Esophagus squamous epithelium (tissue), 5 donors: ENCODE measurements at places on chromosomes 7 and 10.

DNA sequence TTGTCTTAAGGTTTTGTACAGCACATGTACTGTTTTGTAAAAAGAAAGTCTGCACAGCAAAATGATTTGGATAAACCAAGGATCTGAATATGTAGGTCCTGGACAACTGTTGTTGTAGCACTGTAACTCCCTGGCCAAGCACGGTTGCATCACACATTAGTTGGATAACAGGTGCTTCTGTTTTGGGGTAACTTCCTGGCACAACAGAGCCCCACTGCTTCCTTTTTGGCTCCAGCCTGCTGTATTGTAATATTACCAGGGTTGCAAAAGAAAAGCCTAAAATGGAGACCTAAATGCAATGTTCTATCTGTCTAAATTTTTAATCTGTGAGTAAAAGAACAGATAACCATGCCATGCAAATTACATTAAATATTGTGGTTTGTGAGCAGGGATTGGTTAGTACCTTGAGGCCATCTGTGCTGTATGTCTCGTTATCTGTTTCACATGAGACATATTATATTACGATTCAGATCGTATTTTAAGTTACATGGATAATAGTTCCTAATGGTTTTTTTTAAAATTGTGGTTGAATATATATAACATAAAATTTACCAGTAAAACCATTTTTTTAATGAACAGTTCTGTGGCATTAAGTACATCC lies 27.5 kb upstream of the WAC start:
- DNase-seq: no peak
- H3K4me3 ChIP-seq: no peak overlapping the region
- no peaks in the 10 kb centered on the region for H3K36me3 ChIP-seq
- no peaks in the 10 kb centered on the region for H3K27me3 ChIP-seq

DNA sequence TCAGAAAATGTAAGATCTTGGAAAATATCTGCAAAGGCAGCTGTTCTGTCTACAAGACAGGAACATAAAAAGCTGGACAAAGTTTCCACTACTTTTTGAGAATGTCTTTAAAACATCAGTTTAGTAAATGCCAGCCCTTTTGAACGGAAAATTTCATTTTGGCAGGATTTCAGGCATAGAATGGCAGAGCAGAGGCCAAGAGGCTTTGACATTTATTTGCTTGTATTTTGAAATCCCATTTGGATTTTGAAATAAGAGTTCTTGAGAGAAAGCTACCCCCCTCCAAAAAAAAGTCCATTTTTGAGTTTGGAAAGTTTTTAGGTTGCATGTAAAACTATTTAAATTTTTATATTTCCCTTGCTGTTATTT lies 3.1 kb upstream of the ETV1 start:
- H3K4me3 ChIP-seq: no peak overlapping the region
- H3K27ac ChIP-seq: peak overlapping the region; percentile 87
- H3K27me3 ChIP-seq: no peaks in the 10 kb centered on the region
- H3K4me1 ChIP-seq: peaks cover 35% of the 10 kb centered on the region
- H3K36me3 ChIP-seq: no peaks in the 10 kb centered on the region

GRCh38 chr10:113872139-113873030 lies 17.9 kb downstream of the NHLRC2 start:
- no peaks in the 10 kb centered on the region for H3K36me3 ChIP-seq
- H3K4me1 ChIP-seq: no peaks in the 10 kb centered on the region
- no peak for DNase-seq
- H3K27ac ChIP-seq: no peak overlapping the region
- no peak overlapping the region for H3K4me3 ChIP-seq

- H3K4me1 ChIP-seq: peaks cover 8% of the 10 kb centered on the region
- no peak overlapping the region for H3K27ac ChIP-seq
- no peak for DNase-seq
- no peak overlapping the region for H3K4me3 ChIP-seq
Observed at GRCh38 chr7:24653316-24654085, 80.2 kb downstream of the PALS2 start.

DNA sequence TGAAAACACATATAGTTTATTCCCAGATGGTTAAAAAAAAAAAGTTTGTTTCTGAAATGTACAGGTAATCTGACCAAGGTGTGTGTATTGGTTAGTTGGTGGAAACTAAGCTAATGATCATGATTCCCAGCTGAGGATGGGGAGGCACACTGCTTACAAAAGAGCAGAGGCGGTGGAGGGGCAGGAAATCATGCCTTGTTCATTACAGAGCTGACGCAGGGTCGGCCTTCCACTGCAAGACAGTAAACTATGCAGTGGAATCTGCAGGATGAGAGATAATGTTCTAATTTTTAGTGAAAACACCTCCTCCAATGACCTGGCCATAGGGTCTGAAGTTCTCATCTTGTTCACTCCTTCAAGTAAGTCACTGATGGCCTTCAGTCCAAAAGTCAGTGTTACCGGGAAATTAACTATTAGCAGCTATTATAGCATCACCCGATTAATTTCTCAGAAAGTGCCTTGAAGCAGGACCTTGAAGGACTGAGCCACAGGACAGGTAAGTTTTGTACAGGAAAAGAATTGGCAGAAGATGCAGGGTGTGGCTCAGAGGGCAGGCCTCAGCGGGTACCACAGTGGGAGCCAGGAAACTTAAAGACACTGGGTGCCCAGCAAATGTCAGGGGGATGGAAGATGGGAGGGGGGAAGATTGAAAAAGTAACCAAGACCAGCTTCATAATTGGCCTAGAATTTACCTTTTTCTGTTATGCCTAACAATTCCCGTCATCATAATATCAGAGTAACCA lies 36.0 kb downstream of the MYOF start:
- peaks cover 61% of the 10 kb centered on the region for H3K4me1 ChIP-seq
- H3K36me3 ChIP-seq: no peaks in the 10 kb centered on the region
- DNase-seq: no peak
- H3K4me3 ChIP-seq: no peak overlapping the region
- H3K27me3 ChIP-seq: no peaks in the 10 kb centered on the region
- H3K27ac ChIP-seq: peak overlapping the region; percentile 99

DNA sequence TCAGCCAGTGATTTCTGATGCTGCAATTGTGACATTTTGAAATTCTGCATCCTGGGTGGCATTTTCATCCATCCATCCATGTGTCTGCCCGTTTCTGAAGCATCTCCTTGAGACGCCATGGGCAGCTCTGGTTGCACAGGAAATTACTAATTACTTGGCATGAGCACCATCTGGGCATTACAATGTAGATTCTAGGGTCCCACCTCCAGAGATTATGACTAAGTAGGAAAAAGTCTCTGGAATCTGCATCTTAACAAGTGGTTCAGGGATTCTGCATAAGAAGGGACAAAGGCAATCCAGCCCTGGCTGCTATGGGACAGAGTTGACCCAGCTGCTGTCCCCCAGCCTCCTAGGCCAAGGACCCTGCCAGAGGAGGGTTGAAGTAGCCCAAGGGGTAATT lies 65.3 kb downstream of the CUZD1 start:
- no peak overlapping the region for H3K4me3 ChIP-seq
- no peak overlapping the region for H3K27ac ChIP-seq
- DNase-seq: no peak
- no peaks in the 10 kb centered on the region for H3K36me3 ChIP-seq
- H3K4me1 ChIP-seq: no peaks in the 10 kb centered on the region

- H3K36me3 ChIP-seq: no peaks in the 10 kb centered on the region
- DNase-seq: no peak
- peak overlapping the region; percentile 89 for H3K4me3 ChIP-seq
- peak overlapping the region; percentile 98 for H3K27ac ChIP-seq
- H3K4me1 ChIP-seq: peaks cover 63% of the 10 kb centered on the region
Observed at GRCh38 chr10:99429517-99430095, 818 bp downstream of the GOT1 start.

DNA sequence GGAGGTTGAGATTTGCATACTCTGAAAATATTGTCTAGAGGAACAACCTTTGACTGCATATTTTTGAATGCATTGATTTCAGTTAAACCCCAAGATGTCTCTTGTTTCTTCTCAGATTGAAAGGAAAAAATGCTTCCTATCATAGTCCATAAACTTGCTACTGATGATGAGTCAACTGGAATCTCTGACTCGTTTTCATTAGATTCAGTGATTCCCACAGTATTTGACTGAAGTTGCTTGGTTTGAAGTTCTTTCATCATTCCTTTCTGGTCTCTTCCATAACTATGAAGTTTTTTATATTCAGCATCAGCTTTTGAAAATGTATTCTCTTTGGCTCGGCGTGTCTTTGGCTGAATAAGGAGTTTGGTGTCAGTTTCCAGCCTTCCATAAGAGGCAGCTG lies 10.7 kb downstream of the PEX1 start:
- H3K27me3 ChIP-seq: no peaks in the 10 kb centered on the region
- no peak for DNase-seq
- no peaks in the 10 kb centered on the region for H3K4me1 ChIP-seq
- H3K4me3 ChIP-seq: no peak overlapping the region

- H3K27ac ChIP-seq: no peak overlapping the region
- H3K4me1 ChIP-seq: no peaks in the 10 kb centered on the region
- H3K36me3 ChIP-seq: no peaks in the 10 kb centered on the region
- no peaks in the 10 kb centered on the region for H3K27me3 ChIP-seq
- no peak overlapping the region for H3K4me3 ChIP-seq
Observed at GRCh38 chr7:26237035-26237807, 35.7 kb downstream of the CBX3 start.

DNA sequence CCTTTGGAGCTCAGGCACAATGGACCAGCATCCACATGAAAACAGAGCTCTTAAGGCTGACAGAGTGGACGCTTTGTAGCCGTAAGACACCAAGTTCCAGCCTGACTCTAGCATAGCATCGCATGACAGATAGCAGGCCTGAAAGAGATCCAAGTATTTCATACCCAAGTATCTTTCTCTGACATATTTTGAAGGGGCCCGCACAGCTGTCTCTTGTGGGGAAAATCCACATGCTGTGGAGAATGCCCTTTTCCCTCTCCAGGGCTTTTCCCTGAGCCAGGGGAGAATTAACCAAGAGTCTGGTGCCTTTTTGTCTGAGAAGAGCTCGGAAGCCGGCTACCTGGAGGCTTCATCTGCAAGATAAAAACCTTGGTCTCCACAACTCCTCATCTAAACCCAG lies 51.0 kb downstream of the CFAP46 start:
- H3K4me1 ChIP-seq: no peaks in the 10 kb centered on the region
- H3K4me3 ChIP-seq: no peak overlapping the region
- H3K27me3 ChIP-seq: peaks cover 71% of the 10 kb centered on the region

- H3K4me1 ChIP-seq: peaks cover 32% of the 10 kb centered on the region
- no peaks in the 10 kb centered on the region for H3K36me3 ChIP-seq
- H3K4me3 ChIP-seq: no peak overlapping the region
- H3K27ac ChIP-seq: peak overlapping the region; percentile 72
- no peak for DNase-seq
Observed at GRCh38 chr10:69466689-69467088, 15.4 kb downstream of the TSPAN15 start.

DNA sequence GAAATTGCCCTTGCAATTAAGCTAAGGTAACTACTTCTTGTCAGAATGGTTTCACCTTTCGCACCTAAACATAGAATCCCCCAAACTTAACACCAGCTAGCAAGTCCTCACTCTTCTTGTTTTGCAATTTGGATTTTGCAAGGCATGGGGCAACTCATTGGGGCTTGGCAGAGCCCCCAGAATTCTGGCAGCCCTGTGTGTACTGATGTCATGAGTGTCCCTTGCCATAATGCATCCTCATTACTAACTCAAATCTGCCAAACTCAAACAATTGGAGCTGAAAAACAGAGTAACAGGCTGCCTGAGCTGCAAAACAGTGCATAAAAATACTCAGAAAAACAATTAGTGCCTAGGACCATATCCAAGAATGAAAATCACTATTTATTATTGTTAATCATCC lies 7.9 kb upstream of the XPNPEP1 start:
- H3K4me3 ChIP-seq: no peak overlapping the region
- H3K36me3 ChIP-seq: no peaks in the 10 kb centered on the region
- DNase-seq: no peak
- H3K27me3 ChIP-seq: no peaks in the 10 kb centered on the region

GRCh38 chr7:129263168-129263567 lies 38.3 kb downstream of the AHCYL2 start:
- no peaks in the 10 kb centered on the region for H3K36me3 ChIP-seq
- H3K27ac ChIP-seq: no peak overlapping the region
- no peaks in the 10 kb centered on the region for H3K27me3 ChIP-seq
- peaks cover 6% of the 10 kb centered on the region for H3K4me1 ChIP-seq
- no peak overlapping the region for H3K4me3 ChIP-seq
- no peak for DNase-seq

DNA sequence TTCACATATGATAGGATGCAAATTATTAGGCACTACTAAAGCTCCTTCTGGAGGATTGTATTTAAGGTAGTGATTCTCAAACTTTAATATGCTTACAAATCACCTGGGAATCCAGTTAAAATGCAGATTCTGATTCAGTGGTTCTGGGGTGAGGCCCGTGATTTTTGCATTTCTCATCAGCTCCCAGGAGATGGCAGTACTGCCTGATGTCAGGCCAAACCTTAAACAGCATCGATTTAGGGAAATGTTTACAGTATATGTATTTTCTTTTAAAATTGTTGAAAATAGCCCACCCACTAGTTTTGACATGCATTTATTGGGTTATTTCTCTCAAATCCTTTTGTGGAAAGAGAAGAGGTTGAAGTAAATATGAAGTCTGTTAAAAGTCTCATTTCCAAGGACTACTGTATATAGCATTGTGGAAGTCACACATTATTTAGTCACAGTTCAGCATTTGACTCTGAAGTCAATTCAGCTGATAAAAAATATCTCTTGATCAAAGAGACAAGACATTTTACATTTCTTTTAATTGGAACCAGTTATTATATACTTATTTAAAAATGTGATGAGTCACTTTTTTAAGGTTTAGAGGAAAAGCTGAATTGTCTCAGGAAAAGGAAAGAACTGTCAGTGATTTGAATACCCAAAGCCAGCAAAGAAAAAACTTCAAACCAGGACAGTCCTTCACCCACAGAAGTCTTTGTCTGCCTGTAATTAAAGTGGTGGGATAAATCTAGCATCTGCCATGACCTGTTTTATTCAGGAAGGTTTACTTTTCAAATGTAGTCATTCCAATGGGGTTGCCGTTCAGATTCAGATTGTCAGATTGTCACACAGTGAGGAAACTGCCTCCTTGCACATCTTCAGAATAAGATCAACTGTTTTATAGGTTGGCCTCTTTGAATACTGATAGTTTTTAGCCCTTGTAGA lies 21.1 kb upstream of the HBP1 start:
- DNase-seq: no peak
- H3K36me3 ChIP-seq: peaks cover 5% of the 10 kb centered on the region
- no peaks in the 10 kb centered on the region for H3K4me1 ChIP-seq
- H3K4me3 ChIP-seq: no peak overlapping the region

DNA sequence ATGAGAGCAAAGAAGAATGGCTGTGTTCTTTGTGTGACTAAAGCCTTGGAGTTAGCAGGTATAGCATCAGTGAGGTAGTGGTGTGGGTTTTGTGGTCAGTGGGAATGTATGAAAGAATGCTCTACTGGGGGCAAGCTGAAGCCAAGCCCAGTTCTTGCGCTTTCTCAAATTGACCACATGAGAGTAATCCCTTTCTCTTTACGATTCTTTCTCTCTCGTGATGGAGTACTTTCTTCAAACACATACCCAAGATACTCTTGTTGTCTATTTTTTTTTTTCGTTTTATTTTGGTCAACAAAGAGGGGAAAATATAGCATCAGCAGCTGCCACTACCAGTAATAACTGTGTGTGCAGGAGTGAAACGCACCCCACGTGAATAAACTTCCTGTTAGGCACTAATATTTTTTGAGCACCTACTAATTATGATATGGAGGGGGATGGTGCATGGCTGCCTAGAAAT lies 8.4 kb upstream of the PANK1 start:
- no peak overlapping the region for H3K27ac ChIP-seq
- H3K36me3 ChIP-seq: no peaks in the 10 kb centered on the region
- DNase-seq: no peak
- H3K4me3 ChIP-seq: no peak overlapping the region

GRCh38 chr7:55140221-55140940 lies 121.6 kb downstream of the EGFR start:
- no peak overlapping the region for H3K4me3 ChIP-seq
- H3K4me1 ChIP-seq: peaks cover 50% of the 10 kb centered on the region
- peak overlapping the region; percentile 39 for H3K27ac ChIP-seq

- H3K4me3 ChIP-seq: no peak overlapping the region
- no peaks in the 10 kb centered on the region for H3K36me3 ChIP-seq
- H3K4me1 ChIP-seq: no peaks in the 10 kb centered on the region
- no peak overlapping the region for H3K27ac ChIP-seq
Observed at GRCh38 chr7:137120690-137121089, 222.8 kb downstream of the PTN start.
